ENCODE measurements at places on chromosomes 11 and 22.

- no peak for DNase-seq
Observed at GRCh38 chr11:197741-198235, 4.9 kb downstream of the SCGB1C1 start.

- no peak for DNase-seq
Observed at GRCh38 chr11:46747150-46747549, 28.1 kb downstream of the F2 start.

- DNase-seq = no peak
Observed at GRCh38 chr11:90845126-90845525, 622.3 kb upstream of the CHORDC1 start.

GRCh38 chr11:79942646-79943045, 501.8 kb upstream of the TENM4 start:
- no peak for DNase-seq

GRCh38 chr11:73660497-73661034, 14.2 kb downstream of the PLEKHB1 start:
- DNase-seq = no peak

- no peak for DNase-seq
Observed at GRCh38 chr11:14345668-14346067, 13.3 kb downstream of the RRAS2 start.

GRCh38 chr11:75351791-75352587, 528 bp upstream of the ARRB1 start:
- DNase-seq = peak; percentile 53

DNA sequence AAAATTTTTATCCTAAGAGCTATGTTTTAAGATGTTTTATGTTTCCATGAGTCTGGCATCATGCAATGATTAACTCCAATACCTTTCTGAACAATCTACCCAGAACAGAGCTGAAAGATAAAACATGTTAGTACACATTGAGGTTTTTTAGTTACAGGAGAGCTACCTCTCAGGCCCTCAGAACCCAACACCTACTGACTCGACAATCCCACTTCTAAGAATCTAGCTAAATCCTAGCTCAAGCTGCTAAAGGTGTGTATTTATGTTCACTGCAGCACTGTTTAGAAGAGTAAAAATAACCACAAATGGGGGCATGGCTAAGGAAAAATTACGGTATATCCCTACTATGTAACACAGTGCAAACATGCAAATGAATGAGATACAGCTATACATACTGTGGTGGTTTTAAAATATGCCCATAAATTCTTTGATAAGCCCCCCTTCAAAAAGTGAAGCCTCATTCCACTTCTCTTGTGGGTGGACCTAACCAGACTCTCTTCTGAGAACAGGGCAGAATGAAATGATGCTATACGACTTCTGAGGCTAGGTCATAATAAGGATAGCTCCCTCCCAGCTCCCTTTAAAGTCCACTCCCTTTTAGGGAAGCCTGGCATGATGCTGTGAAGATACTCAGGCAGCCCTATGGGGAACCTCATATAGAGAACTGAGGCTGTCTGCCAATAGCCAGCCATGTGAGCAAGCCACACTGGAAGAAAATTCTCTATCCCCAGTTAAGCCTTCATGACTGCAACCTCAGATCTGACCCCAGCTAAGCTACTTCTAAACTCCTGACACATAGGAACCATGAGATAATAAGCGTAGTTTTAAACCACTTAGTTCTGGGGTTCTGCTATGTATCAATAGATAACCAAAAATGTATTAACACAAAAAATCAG, 29.5 kb downstream of the TMEM123 start:
- DNase-seq = no peak

DNA sequence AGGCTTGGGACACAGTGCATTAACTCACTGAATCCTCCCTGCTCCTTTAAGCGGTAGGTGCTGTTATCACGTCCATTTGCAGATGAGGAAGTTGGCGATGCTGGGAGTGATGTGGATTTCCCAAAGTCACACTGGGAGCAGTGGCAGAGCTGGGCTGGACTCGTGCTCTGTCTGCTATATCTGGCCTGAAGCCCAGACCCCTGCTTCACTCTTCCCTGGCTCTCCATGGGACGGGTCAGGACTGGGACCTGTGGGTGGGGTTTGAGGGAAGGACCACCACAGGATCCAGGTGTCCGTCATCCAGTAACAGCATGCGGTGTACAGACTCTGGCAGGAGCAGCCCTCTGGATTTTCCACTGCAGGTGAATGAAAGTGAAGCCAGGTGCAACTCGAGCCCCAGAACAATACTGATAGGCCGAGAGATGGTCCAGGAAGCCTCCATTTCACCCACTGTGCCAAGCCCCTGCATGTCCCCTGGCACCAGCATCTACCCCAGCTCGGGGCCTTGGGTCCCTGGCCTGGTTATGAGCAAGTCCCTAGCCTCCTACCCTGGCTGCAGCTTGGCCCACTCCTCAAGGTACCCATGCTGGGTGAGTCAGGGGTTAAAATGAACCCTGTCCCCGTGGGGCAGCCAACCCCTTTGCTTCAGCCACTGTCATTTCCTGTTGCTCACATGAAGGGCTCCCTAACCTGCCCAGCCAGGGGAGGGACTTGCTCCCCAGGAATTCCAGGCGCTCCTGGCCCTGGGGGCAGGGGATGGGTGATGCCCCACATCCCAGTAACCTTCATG, 4.2 kb downstream of the USP2 start:
- no peak for DNase-seq

- DNase-seq = no peak
Observed at GRCh38 chr11:90587896-90588295, 365.0 kb upstream of the CHORDC1 start.

DNA sequence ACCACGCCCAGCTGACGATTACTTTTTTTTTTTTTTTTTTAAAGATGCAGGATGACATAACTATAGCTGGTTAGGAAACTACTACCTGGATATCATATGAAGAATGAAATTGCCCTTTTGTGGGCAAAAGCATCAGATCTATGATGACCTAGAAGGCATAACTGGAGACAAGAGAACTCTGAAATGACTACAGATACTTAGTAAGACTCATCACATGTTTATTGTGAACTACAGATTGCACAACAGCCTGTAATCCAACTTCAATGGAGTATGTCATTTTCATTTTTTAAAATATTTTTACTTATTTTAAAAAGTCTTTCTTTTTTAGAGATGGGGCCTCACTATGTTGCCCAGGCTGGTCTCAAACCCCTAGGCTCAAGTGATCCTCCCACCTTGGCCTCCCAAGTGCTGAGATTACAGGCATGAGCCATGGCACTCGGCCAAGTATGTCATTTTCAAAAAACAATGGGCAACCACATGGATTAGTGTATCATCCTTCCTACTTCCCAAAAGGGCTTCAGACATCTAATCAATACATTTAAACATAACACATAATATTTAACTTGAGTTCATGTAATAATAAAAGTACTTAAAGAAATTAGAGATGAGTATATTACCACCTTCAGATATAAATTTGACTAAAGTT, 3.3 kb downstream of the MTMR2 start:
- no peak for DNase-seq

DNA sequence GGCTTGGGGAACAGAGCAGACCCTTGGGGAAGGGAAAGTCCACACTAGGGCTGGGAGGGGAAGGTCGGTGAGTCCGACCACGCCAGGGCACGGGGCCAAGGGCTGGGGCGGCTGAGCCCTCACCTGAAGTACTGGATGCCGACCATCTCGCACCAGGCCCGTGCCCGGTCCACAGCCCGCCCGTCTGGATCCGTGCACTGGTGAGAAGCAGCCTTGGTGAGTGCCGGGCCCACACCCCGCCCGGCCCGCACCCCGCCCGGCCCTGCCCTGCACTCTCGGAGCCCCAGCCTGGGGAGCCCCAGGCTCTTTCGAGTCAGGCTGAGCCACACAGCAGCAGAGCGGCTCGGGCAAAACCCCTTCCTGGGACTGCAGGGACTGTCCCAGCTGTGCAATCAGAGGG, 1.9 kb upstream of the BAIAP2L2 start:
- DNase-seq = no peak

- no peak for DNase-seq
Observed at GRCh38 chr11:90668502-90668901, 445.7 kb upstream of the CHORDC1 start.

DNA sequence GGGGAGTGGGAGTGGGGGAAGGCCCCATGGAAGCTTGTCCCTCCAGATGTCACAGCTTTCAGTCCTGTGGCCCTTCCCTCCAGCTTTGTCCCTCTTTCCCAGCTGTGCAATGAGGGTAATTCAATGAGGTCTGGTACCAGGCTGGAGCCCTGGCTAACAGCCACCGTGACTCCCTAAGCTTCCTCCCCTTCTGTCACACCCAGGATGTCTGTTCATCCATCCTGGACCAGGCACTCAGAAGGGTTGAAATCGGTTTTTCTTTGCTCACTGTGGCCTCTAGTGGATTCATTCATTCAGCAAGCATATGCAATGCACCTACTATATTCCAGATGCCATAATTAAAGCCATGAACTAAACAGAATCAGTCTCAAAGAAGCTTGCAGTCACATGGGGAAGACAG, 38.7 kb downstream of the SYT13 start:
- DNase-seq = no peak

DNA sequence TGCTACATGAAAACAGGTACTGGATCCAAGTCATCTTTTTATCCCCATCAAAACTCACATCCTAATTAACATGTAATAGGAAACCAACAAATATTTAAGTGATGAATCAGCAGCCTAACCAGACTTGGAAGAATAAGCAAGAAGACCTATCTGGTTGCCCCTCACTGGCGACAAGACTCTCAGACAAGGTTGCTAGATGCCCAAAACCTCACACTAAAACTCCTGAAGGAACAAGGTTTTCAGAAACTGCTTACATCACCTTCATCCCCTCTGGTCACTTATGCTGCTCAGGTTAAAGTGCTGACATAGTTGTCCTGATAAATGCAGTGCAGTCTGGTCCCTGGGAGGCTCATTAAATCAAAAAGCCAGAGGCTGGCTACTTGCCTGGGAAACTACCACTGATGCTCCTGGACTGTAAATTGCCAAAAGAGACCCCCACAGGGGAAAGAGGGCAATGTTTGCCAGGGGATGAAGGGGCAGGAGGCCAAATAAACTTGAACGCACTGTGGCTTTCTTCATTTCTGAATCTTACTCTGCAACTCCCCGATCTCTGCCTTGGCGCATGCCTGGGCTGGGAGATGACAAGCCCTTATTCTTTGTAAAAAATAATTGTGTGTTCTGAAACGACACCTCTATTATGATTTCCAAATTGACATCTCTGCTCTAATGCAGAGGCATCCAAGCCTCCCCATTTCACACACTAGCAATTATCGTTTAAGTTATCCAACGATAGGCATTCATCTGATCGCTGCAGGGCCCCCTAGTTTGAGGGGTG, 72.7 kb downstream of the AMBRA1 start:
- no peak for DNase-seq

DNA sequence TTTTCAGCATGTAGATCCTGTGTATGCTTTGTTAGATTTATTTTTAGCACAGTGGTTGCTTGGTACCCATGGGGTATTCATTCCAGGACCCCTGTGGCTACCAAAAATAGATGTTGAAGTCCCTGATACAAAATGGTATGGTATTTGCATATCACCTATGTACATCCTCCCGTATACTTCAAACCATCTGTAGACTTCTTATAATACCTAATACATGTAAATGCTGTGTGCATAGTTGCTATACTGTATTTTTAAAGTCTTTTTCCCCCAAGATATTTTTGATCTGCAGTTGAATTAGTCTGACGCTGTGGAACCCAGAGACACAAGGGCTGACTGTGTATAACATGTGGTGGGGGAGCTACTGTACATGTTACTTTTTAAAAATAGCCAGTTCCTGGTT, 101.1 kb downstream of the ATXN10 start:
- no peak for DNase-seq

- no peak for DNase-seq
Observed at GRCh38 chr22:20926243-20926642, 9.0 kb downstream of the CRKL start.

- peak; percentile 22 for DNase-seq
Observed at GRCh38 chr22:32127904-32128303, 31.2 kb downstream of the C22orf42 start.

GRCh38 chr11:70153133-70153727, 49.9 kb upstream of the FADD start:
- no peak for DNase-seq

Measured in endothelial cell (in vitro differentiated cells).